ENCODE measurements at places on chromosomes 13 and 19. TPM values are rescaled to one million over a fixed set of nuclear protein-coding genes. Genes with fewer than 3 reads are reported as not detected.

GRCh38 chr13:104962411-104962810, 1573.1 kb downstream of the EFNB2 start:
- no peaks in the 10 kb centered on the region for H3K4me1 ChIP-seq
- H3K27me3 ChIP-seq = no peaks in the 10 kb centered on the region
- H3K4me3 ChIP-seq = no peak overlapping the region

- no peaks in the 10 kb centered on the region for H3K27me3 ChIP-seq
- H3K4me3 ChIP-seq = no peak overlapping the region
- no peaks in the 10 kb centered on the region for H3K36me3 ChIP-seq
- no peak overlapping the region for H3K27ac ChIP-seq
Observed at GRCh38 chr13:22470075-22470474, 710.7 kb upstream of the SGCG start.

DNA sequence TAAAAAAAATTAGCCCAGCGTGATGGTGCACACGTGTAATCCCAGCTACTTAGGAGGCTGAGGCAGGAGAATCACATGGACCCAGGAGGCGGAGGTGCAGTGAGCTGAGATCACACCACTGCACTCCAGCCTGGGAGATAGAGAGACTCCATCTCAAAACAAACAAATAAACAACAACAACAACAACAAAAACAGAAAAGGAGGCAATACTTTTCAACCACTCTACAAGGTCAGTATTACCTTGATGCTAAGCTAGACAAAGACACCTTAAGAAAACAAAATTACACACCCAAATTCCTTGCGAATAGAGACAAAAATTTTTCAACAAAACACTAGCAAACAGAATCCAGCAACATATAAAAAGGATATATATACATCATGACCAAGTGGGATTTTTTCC, 39.7 kb downstream of the PEPD start:
- H3K36me3 ChIP-seq = peaks cover 2% of the 10 kb centered on the region
- no peaks in the 10 kb centered on the region for H3K27me3 ChIP-seq
- no peak overlapping the region for H3K27ac ChIP-seq
- H3K4me3 ChIP-seq = no peak overlapping the region
- H3K4me1 ChIP-seq = no peaks in the 10 kb centered on the region
- DNase-seq = no peak

Gene NUFIP1
- 6.0 TPM for total RNA-seq

Gene KLK3
- total RNA-seq = not detected

Gene ZNF649
- total RNA-seq = 10.6 TPM

GRCh38 chr13:59280297-59280696, 883.4 kb downstream of the DIAPH3 start:
- peaks cover 2% of the 10 kb centered on the region for H3K27me3 ChIP-seq
- H3K4me3 ChIP-seq = no peak overlapping the region
- no peaks in the 10 kb centered on the region for H3K4me1 ChIP-seq
- no peak overlapping the region for H3K27ac ChIP-seq
- DNase-seq = no peak
- H3K36me3 ChIP-seq = no peaks in the 10 kb centered on the region

Gene FUT1
- total RNA-seq = 0.06 TPM
